Ecto neural progenitor cell (in vitro differentiated cells): ENCODE measurements at places on chromosomes 1 and 21.

DNA sequence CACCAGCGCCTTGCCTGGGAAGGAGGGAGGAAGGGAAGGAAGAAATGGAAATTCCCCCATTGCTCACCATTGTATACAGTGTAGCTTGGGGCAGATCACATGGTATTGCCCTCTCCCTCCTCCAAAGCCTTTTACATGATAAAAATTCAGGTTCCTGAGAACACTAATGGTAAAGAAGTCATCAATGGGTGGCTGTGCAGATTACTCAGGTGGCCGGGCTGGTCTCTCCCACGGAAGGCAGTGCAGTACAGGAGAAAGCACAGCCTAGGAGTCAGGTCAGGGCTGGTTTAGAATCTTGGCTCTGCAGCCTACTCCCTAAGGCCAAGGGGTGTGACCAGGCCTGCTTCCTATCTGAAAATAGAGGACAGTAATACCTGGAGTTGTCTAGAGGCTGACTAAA, 107.9 kb downstream of the SUSD4 start:
- DNase-seq: no peak

DNA sequence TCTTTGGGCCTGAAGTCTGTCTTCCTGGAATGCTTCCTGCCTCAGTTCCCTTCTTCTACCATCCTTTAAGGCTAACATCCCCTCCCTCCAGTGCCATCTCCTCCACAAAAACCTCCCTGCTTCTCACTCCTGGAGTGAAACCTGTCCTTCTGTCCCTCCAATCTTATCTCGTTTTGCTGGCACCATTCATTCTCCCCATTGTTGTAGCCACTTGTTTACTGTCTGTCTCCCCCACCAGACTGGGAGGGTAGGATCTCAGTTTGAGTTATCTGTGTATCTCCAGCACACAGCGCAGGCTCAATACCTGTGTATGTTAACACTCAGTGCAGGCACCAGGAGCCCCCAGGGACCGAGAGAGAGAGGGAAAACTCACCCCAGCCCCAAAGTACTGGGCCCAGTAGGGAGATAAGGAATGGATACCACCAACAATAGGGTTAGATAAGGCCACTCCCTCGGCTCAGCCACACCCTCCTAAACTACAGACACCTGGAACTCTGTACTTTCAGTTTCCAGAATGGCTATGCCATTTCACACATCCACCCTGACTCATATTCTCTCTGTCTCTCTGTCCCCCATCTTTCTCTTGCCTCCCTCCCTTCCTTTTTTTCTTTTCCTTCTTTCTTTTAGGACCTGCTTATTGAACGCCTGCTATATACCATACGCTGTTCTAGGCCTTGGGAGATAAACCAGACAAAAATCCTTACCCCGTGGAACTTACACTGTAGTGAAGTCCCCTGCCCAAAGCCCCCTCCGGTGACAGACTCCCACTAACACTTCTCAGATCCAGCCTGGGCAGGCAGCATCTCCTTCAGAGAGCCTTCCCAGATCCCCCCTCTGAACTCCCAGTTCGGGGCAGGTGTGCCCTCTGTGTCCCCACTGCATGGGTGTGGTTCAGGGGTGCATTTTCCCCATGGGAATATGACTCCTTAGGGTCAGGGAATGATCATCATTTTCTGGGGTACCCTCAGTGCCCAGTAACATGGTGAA, 3.3 kb upstream of the SSBP3 start:
- no peak for DNase-seq

DNA sequence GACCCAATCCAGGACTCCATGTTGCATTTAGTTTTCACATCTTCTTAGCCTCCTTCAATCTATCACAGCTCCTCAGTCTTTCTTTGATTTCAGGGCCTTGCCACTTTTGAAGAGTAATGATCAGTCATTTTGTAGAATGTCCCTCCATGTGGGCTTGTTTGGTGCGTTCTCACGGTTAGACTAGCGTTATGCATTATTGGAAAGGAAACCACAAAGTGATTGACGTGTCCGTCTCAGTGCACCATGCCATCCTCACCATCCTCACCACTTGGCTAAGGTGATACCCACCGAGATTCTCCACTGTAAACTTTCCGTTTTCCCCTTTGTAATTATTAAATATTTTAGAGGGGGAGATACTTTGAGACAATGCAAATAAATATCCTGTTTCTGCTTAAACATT, 59.6 kb upstream of the OLIG2 start:
- DNase-seq: no peak

DNA sequence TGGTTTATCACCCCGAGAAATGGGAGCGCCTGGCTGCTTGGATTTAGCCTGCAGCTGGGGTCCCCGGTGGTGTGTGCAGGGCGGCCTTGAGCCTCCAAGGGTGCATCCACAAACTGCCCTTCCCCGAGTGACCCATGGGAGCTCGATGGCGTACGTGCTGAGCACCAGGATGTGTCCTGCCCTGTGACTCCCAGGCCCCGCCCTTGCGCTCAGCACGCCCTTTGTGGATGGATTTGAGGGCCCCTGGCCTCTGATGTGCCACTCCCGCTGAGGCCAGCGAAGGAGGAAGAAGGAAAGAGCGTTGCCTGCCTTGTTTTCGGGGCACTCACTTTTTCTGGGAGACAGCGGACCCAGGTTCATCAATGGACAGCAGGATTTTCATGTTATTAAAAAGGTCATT, 1.7 kb upstream of the TFF3 start:
- DNase-seq: peak; percentile 36
